ENCODE measurements at places on chromosomes 2 and 18.
A peak's percentile ranks its signal among the peaks of the same experiment; 100 is the strongest.

GRCh38 chr2:220144411-220144810 is 517.0 kb downstream of the SLC4A3 start:
- no peak for DNase-seq

DNA sequence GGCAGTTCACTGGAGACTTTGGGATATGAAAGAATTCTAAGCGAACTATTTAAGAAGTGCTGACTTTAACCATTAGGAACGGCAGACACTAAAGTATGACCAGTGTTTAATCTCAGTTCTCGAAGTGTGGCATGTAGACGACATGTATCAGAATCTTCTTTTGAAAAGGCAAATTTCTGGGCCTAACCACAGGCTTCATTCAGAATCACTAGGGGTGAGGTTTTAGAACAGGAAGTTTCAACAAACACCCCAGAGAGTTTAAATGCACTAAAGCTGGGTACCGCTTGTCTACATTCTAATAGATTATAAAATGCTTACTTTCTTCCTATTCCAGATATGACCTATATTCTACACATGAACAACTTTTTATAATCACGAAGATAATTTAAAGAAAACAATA is 180.3 kb downstream of the ANKRD44 start:
- DNase-seq = no peak

- DNase-seq = peak; percentile 82
These were observed 750.6 kb upstream of the SALL3 start for GRCh38 chr18:78228974-78229373.

DNA sequence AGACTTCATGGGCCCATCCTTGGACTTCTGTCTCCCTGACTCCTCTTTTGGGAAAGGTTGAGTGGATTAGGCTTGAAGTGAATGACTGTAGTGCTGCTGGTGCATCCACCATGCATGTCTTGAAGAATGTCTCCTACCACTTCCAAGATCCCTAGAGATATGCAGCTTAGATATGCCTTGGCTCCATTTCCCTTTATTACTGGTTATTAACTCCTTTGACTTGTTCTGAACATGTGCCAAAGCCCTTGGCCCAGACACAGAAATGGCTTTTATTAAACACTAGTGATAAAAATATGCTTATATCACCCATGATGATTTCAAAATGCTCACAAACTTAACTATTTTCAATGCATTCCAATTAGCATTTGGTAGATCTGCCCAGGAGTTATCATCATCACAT is 90.0 kb upstream of the SLC14A2 start:
- DNase-seq = no peak

DNA sequence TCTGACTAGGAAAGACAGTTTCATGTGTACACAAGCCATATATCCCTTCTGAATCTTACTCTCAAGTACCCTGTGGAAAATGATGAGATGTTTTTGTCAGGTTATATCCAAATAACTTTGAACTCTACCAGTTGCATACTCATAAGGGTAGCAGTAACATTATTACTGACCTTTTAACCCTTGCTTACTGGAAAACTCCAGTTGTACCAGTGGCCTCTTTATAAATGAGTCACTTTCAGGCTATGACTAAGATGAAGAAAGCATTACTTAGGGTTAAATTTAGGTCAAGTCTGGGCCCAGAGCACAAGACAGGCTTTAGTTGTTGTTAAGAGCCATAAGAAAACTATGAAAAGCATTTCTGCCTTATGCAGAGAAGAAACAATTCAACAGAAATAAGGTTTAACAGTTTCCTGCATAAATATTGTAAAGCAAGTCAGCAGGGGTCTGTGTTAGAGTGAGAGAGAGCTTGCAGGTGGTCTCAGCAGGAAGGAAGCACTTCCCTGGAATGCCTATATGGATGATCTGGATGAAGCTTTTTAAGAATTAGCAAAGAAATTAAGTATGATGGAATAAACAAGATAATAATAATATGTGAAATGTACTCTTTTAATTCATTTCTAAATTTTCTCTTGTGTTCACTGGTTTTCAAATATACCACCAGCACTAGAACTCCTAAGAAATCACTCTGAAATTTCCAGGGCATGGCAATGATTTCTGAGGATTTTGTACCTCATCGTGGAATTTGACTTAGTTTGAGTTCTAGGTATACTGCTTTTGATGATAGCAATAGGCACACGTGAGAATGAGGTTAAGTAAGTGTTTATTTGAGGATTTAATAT is 126.6 kb downstream of the UBE2E3 start:
- no peak for DNase-seq

DNA sequence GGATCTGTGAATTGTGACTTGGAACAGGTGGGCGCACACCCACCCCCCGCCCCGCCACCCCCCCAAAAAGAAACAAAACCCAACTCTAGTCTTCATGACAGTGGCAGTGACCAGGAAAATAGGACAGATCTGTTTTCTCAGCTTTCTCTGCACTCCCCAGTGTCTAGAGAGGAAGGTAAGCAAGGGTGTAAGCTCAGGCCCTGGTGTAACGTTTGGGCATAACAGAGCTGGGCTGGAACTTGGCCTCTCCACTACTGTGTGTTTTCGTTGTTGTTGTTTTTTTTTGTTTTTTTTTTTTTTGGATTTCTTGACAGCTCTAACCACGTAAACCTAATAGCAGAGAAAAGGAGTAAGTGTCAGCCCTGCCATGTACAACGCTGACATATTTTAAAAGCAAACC is 1160.8 kb downstream of the DPP10 start:
- no peak for DNase-seq

DNA sequence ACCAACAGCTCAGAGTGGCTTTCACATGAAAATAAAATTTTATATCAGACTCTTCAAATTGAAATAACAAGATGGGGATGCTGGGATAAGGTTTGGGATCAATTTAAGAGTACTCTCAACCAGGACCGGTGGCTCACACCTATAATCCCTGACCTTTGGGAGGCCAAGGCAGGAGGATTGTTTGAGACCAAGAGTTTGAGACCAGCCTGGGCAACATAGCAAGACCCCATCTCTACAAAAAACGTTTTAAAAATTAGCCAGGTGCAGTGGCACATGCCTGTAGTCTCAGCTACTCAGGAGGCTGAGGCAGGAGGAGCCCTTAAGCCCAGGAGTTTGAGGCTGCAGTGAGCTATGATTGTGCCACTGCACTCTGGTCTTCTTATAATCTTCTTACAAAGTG is 2.6 kb downstream of the LMAN2L start:
- DNase-seq = no peak

- DNase-seq = peak; percentile 2
These were observed 15.9 kb downstream of the SERPINE2 start for GRCh38 chr2:224023188-224023587.

- DNase-seq = no peak
These were observed 64.7 kb downstream of the FBXO15 start for GRCh38 chr18:74082742-74083556.

DNA sequence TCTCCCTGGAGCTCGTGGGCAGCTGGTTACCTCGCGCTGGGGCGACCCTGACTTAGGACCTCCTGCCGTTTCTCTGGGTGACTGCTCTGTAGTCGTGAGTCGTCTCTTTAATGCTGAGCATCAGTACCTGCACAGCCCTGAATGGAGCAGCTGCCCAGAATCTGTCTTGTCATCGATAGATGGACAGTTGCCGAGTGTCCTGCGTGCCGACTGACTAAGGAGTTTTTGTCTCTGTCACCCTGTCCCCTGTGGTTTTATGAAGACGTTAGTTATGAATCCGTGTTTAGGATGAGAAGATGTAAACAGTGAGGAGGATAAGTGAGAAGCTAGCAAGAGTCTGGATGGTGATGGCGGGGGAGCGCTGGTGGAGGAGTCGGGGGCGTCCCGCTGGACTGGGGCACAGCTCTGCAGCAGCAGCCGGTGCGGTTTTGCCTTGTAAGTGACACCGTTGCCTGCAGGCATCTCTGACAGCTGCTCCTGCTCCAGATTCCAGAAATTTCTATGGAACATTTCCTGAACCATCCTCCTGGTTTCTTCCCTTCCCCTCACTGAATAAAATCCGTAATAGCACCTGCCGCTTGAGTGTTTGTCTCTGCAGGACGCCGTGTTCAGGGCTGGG is 13.3 kb downstream of the AGAP1 start:
- DNase-seq = no peak

DNA sequence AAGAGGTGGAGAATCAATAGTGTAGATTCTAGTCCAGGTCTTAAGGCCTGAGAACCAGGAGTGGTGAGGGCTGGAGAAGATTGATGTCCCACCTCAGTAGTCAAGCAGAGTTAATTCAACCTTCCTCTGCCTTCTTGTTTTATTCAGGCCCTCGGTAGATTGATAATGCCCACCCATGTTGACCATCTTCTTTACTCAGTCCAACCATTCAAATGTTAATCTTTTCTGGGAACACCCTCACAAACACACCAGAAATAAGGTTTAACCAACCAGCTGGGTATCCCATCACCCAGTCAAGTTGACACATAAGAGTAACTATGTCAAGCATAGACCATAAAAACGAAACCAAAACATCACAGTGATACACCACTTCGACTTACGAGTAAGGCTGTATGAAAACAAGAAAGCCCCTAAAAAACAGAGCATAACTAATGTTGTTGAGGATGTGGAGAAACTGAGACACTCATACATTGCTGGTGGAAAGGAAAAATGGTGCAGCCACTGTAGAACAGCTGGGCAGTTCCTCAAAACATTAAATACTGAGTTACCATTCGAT is 57.5 kb downstream of the SLC35F5 start:
- DNase-seq = no peak

DNA sequence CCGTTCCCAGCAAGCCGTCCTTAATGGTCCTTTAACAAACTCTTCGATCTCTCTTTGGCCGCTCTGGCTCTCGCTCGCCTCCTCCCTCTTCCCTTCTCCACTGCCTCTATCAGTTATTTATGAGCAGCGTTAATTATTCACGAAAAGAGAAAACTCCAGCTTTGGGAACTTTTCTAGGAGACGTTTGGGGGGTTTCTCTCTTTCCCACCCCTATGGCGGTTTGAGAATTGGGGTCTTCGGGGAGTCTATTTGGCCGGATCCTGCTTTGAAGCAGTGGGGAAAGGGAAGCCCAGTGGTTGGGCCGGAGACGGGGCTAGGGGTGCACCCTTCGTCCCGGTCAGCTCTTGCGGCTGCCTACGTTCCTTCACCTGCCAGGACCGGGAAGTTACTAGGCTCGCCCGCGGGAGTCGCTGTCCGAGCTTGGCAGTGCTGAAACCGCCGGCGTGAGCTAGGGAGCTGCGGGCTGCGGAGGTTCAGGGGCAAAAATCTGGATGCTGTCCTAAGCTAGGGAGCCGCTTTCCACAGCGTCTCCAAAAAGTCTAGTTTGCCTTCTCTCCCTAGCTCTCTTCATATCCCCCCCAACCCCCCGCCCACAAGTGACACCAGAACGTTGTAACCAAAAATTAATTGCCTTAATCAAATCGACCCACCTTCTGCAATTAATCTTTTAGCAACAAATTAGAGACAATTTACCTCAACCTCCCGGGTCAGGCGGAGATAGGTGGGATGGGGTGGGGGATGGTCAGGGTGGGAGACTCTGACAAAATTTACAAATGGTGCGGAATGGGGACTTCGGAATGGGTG is 8.9 kb upstream of the SKOR2 start:
- peak; percentile 86 for DNase-seq

DNA sequence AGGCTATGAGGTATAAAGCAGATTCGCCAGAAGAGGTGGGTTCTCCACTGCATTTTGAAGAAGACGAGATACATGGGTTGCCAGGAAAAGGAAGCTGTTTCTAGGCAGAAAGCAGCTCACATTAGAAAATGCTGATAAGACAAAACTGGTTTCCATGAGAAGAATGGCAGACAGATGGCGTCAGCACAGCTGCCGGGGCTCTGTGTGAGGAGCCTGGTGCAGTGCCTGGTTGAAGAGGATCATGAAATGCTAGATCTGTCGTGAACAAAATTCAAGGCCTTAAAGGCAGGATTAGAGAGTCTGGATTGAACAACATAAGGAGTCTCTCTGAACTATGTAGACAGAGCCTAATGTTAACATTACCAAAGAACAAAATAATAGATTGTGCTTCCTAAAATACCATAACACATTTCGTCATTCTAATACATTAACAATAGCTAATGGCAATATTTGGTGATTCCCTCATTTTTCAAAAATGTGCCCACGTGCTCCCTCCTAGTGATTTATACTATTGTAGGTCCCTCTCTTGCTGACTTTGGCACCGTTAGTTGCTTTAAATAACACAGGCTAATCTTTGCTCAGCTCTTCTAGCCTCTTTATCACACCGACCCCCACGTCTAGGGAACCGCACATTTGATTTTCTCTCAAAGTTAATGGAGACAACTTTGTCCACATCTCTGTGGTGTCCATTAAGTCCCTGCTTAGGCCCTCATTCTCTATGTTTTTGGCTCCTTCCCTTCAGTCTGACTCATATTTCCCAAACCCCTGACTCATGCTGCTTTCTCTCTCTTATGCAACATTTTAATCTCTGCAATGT is 38.2 kb downstream of the EFEMP1 start:
- DNase-seq = no peak

DNA sequence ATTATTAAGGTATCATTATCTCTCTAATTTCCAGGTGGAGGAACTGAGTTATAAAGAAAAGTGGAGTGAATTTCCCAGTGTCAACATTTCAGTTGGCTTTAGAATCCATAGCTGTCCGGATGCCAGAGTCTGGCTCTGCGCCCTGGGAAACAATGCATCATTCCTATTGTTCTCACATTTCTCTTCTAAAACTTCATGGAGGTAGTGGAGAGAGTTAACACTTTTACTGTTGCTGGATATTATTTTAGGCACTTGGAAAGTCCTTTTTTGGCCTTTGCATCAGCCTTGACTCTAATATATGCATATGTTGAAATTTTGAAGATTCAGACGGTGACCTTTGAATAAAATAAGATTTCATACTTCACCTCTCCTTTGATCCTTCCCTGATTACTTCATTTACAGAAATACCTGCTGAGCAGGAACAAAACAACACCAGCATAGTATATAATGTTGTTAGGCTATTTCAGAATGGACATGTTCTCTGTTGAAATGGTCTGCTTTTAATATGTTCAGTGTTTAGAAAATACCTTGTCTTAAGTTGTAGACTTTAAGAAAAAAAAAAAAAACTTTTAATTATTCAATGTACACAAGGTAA is 148.8 kb downstream of the EPHA4 start:
- no peak for DNase-seq

All from H9 (cell line).